Activated CD4-positive, CD25-positive, alpha-beta regulatory T cell treated with anti-CD3 and anti-CD28 coated beads, Interleukin-2, amount 50 U/mL, for 24 hours (primary cell): ENCODE measurements at places on chromosomes 12 and 14.

- no peak for ATAC-seq
These were observed 22.2 kb downstream of the AGAP2 start for GRCh38 chr12:57716305-57716704.

- ATAC-seq = no peak
These were observed 48.3 kb downstream of the TRAF3 start for GRCh38 chr14:102825307-102826095.

GRCh38 chr12:98543701-98544100 is 28.3 kb downstream of the TMPO start:
- ATAC-seq = no peak

GRCh38 chr14:89144066-89144465 is 273.0 kb downstream of the FOXN3 start:
- ATAC-seq = no peak

DNA sequence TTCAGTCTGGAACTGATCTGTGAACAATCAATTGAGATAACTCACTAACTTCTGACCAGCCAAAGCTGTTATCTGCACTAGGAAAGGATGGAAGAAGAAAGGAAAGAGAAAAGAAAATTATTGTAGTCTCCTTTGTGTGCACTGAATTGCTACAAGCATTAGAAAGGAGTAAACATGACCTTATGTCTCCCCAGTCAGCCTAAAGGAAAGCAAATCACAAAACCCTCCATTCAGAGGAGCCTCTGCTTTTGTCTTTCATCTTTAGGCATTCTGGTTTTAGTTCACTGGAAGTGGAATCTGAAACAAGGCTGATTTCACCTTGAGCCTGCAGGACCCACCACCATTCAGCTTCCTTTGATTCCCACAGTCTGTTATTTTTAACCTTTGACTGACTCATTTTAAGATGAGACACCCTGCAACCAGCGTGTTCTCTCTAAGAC is 26.0 kb downstream of the TBX3 start:
- no peak for ATAC-seq

DNA sequence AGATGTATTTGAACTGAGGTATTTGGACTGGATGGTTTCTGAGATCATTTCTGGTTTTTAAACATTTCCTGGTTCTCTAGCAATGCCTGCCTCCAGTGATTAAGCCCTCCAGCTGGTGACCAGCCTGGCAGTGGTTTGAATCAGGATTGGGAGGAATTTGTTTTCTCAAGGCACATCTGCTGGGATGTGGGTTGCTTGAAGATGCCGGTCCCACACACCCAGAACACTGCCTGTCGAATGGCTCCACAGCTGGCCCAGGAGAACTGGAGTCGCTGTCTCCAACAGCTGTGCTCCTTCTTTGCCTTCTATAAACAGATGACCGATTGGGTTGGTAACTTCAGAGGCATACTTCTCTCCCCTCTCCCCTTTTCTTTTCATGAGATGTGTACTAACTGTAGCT is 258.0 kb upstream of the DDHD1 start:
- ATAC-seq = no peak

GRCh38 chr14:41605550-41606281 is 960 bp upstream of the LRFN5 start:
- no peak for ATAC-seq

- ATAC-seq = peak; percentile 63
These were observed 21.4 kb upstream of the CLEC2D start for GRCh38 chr12:9647825-9648700.

GRCh38 chr14:68884031-68885030 is 91.5 kb upstream of the ZFP36L1 start:
- no peak for ATAC-seq

DNA sequence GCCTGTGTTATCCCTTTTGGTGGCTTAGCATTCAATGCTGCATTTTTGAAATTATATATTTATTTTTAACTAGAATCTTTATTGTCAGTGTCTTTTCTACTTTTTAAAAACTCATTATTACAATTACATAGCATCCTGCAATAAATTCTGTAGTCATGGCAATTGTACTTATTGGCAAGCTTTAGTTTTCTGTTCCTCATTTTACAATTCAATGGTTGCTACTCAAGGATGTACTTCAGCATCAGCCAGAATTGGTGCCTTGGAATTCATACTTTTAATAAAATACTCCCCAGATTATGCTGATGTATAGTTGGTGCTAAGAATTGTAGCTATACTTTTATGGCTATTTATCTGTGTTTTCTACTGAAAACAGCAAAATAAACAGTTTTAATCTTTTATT is 1756.8 kb upstream of the SEL1L start:
- ATAC-seq = no peak

DNA sequence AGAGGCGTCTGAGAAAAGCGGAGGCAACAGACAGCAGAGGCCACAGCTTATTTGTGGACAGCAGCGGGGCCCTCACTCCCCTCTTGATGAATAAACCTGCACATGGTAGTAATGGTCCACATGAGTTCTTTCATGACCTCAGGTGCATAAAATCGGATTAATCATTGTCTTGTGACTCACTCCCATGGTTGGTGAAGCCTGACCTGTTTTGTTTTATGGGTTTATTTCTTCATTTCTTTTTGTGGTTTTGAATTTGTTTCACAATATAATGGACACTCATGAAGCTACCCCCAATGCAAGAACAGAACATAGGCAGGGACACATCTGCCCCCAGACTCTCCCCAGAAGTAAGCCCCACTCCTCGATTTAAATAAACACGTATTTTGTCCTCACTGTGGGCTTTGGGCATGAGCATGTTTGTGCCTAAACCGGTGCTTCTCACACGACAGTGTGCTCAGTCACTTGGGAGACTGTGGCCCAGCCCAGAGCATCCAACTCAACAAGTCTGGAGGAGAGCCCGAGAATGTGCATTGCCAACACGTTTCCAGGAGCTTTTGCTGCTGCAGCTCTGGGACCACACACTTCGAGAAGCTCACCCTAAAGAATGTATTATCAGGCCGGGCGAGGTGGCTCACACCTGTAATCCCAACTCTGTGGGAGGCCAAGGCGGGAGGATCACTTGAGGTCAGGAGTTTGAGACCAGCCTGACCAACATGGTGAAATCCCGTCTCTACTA is 116.1 kb downstream of the SCARB1 start:
- ATAC-seq = peak; percentile 44

DNA sequence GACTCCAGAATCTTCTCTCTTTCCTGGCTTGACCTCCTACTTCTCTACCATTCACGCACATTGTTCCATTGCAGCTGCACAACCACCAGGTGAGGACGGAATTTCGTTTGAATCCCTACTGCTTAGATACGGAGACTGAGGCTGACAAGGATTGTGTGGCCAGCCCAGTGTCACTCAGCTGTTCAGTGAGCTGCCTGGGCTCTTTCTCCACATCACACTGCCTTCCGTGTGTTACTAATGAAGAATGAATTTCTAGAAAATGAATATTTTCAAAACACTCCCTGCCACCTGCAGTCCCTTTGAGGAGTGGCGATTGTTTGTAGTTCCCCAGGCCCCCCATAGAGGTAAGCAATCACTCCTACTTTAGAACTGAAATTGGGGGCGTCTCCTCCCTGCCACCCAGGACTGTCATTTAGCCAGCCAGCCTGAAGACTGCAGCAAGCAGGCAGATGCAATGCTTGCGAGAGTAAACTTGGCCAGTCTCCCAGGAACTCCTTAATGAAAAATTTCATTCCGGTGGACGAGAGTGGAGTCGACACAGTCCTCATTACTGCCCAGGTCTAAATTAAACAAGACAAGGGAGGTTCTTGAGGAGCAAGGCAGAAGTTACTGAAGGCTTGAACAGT is 239.7 kb downstream of the SLC41A2 start:
- ATAC-seq = no peak

DNA sequence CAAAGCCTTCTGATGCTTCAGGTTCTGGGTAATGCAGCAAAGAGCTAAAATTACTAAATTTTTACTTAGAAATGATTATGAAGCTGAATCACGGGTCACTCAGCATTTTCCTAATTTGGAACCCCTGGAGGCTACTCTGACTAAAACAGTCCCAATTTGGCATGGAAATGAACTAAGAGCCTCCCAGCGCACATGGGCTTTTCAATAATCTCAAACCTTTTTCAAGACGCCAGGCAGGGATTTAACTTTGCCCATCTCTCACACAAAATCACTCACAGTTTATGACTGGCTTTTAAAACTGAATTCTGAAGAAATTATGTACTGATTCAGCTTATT is 68.3 kb downstream of the LLPH start:
- ATAC-seq = no peak

DNA sequence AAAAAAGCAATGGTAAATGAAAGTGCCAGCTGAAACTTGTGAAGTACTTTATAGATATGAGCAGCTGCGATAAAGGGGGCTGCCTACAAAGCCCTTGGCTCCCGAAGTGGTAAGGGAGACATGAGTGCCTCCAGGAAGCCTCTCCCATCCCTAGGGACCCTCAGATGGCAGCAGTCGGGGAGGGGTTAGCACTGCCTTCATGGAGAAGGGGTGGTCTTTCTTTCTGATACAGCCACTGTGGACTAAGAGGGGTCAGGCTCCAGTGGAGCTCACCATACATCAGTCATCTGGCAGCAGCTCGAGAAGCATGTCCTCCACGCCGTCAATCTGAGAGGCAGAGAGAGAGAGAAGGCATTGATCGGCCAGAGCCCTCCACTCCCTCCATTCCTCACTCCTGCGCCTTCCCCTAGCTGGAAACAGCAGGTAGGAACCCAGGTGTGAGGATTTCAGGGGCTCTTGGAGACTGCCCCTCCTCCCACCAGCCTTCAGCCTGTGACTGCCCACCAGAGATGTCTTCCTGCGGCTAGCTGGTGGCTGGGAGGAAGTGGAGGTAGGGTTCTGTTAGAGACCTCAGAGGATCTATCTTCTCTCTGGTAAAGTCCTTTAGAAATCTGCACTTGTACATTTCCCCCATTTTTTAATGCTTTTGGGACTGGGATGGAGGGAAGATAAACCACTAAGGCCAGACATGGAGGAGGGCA is 2.3 kb downstream of the TCL1A start:
- ATAC-seq = no peak

DNA sequence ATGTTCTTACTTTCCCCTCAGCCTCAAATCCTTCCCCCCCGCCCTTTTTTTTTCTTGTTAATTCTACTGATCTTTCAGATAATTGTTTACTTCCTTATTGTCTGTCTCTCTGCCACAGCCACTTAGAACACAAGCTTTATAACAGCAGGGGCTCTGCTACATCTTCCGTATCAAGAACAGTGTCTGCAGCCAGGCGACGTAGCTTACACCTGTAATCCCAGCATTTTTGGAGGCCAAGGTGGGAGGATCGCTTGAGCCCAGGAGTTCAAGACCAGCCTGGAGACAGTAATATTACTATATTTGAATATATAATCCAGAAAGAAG is 5.4 kb downstream of the SOS2 start:
- ATAC-seq = no peak

DNA sequence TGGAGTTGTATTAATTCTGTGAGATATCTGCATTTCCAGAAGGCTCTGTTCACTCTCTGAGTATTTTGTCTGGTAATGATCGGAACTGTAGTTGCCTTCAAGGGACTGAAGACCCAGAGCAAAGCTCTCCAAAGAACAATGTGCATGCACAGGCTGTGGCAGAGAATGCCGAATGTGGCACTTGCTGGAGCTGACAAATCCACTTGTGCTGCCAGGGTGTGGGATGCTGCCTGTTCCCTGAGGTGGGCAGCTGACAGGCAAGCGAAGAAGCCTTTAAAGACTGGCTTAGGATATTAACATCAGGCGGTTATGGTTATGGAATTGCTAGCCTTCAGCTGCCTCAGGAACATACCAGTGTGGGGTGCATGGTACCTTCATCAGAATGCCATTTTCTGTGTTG is 419.9 kb upstream of the ATP2B1 start:
- no peak for ATAC-seq

GRCh38 chr14:65267856-65268255 is 144.7 kb upstream of the FUT8 start:
- no peak for ATAC-seq

DNA sequence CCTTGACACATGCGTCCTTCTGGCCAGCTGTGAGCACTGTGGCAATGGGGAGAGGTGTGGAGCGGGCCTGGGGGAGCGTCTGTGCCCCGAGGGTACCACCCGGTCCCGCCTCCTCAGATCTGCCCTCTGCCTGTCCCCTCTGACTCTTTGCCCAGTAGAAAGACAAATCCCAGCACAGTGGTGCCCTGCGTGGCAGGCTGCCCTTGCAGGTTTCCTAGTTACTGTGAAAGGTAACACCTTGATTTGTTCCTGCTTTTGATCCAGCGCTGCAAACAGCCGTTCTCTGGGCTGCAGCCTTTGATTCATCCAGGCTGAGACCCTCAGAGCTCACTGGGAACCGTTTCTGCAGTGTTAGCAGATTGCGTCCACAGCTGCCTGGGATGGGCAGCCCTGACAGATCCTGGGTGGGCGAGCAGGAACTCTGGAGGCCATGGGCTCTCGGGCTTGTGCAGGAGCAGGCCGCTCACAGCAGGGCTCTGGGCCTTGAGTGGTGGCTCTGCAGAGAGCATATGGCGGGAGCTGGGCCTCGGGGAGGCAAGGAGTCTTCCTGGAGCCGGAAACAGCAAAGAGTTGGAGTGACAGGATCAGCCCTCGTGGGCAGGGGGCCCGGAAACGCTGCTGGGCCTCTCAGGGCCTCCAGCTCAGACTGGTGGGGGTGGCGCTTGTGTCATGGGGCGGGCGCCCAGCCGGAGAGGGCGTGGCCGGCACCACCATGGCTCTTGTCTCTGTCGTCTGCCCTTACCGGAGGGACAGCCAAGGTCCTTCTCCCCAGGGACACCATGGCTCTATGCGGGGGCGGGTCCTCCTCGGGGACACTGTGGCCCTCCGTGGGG is 16.6 kb downstream of the FBRSL1 start:
- ATAC-seq = peak; percentile 88

- ATAC-seq = no peak
These were observed 274.7 kb downstream of the SLC6A15 start for GRCh38 chr12:84637926-84638325.

DNA sequence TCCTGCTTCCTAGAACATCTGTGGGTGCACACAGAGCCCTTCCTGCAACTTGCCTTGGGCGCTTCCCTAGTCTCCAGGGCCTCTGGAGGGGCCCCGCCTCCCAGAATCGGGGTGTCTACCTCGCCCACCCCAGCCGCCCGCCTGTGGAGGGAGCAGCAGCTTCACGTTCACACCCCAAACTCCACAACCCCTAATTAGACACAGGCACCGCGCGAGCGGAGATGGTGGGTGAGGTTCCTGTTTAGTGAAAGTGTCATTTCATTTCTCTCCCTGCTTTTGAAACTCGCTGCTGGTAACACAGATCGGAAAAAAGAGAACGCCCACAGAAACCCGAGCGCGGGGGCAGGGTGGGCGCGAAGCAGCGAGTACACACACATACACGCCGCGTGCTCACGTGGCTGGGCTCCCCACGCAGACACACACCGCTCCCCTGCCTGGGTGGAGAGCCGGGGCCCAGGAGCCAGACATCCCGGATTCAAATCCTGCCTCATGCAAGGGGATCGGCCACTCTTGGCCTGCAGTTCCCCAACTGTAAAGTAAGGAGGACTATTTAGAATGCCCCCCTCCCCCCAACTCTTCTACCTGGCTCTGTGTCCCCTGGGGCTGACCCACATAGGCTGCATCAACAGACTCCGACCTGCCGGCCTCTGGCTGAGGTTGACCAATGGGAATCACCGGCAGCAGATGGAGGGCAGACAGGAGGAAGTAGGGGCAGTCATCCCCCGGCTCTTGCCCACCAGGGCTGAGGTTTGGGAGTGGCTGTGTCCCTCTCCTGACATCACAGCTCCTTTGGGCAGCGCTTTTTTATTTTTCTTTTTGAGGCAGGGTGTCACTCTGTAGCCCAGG is 79.2 kb upstream of the NCOR2 start:
- ATAC-seq = peak; percentile 24

- no peak for ATAC-seq
These were observed 100.7 kb downstream of the LRRK2 start for GRCh38 chr12:40325349-40325960.
